ENCODE measurements at places on chromosomes 3 and 15.

DNA sequence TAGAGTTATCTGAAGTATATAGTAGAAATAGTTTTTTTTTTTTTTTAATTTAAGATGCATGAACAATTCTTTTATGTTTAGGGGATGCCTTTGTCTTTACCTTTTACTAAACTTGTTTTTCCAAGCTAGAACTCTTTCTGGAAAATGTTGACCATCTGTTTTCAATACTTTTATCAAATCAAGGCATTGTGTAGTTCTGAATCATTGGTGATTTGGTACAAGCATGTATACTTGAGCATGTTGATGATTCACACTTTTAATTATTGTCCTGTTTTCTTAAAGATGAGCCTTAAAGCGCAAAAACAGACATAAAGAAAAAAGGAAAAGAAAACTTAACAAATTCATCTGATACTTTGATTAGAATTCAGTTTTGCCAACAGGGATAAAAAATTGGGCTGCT, 28.3 kb downstream of the PDCD6IP start:
- DNase-seq = no peak

DNA sequence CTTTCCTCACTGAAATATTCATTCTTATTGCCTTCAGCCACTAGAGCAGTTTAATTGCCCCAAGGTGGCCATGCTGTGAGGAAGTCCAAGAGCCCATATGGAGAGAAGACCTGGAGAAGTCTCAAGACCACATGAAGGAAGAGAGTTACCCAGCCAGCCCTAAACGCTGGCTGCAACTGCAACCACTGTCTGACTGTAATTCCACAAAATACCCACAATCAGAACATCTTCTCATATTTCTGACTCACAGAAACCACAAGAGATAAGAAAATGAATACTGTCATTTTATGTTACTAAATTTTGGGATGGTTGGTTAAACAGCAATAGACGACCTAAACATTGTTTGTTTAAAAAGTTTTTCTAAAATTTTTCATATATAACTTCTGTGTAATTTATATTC, 14.7 kb upstream of the SST start:
- no peak for DNase-seq

- no peak for DNase-seq
Observed at GRCh38 chr15:82803793-82804574, 1.9 kb downstream of the FSD2 start.

DNA sequence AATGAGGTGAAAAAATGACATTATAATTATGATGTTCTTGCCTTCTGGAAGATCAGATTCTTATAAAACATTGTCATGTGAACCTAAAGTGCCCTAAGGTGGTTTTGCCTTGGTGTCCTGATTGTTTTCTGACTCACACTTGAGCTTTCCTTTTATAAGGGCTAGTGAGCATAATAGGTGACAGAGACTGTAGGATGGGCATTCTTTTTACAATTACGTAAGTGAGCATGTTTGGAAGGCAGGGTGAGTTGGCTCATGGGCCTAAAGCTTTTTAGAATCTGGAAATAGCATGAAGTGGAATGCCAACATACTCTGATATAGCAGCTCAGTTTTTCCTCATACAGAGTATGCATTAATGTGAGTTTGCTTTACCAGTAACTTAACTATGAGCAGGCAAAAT, 41.2 kb downstream of the CRYBG3 start:
- no peak for DNase-seq

DNA sequence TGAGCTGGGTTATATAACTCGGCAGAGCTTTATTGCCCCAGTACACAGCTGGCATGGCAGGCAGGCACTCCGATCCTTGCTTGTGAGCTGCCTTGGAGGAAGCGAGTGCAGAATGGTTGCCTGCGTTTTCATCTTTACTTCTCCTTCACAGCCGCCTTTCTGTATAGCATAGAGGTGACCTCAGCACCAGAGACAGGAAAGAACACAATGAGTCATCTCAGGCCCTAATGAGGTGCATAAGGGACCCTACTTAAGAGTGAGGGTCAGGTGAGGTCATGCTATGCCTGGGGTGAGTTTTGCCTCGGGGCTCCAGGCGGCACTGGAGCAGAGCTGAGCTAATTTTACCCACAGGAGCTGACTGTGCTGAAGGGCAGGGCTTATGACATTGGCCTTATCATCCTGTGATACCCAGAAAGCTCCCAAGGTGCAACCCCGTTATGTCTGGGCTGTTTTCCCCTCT, 43.5 kb downstream of the LPP start:
- DNase-seq = no peak

DNA sequence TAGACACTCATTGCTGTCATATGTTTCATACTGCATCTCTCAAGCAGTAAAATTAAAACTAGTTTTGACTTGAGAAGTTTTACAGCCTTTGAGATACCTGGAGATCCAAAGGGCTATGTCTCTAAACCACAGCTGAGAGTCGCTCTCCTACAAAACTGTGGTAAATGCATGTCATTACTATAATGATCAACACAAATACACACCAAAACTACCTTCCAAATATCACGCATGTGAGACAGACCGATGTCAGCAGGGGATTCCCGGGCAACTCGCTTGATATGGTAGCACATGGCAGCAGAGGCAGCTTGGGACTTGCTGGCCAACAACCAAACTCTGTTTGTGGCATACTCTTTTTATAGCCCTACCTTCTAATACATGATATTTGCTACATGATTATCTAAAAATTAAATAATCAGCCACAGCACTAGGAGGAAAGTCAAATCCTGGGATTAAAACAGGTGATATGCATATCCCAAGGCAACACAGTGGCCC, 56.3 kb downstream of the PDZRN3 start:
- DNase-seq = no peak

Measured in hematopoietic multipotent progenitor cell (in vitro differentiated cells).